ENCODE measurements at places on chromosomes 12 and 14.
A peak's percentile ranks its signal among the peaks of the same experiment; 100 is the strongest.

- no peak for DNase-seq
These were observed 2.0 kb downstream of the ASPG start for GRCh38 chr14:104087505-104087904.

DNA sequence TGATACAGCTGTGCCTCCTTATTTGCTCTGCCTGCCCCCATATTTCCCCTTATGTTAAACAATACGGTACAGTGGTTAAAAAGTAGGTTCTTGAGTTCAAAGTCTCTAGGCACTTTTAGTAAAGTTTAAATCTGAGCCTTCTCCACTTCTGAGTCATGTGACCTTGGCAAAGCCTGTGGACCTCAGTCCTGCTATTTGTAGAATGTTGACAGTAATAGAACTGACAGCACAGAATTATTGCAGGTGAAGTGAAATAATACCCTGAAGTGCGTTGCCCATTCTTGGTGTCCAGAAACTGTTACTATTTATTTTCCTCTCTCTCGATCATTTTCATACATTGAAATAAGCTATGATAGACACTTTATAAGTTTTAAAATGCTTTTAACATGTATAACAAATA lies 499.7 kb downstream of the EGLN3 start:
- no peak for DNase-seq

DNA sequence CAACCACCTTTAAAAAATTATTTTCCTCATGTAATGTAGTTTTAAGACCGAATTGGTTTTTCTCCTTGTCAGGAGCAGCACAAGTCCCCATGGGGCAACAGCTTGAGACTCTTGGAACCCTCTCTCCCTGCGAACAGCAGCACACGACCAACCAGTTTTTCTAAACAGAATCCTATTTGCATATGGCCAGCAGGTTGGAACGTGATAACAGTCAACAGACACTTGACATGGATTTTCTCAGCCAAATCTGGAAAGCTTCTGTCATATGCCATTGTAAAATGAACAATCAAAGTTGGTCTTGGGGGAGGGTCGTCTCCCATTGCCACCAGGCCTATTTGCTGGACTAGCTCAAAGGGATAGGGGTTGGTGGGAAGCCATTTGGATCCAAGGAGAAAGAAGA lies 1915.0 kb upstream of the FLRT2 start:
- no peak for DNase-seq

DNA sequence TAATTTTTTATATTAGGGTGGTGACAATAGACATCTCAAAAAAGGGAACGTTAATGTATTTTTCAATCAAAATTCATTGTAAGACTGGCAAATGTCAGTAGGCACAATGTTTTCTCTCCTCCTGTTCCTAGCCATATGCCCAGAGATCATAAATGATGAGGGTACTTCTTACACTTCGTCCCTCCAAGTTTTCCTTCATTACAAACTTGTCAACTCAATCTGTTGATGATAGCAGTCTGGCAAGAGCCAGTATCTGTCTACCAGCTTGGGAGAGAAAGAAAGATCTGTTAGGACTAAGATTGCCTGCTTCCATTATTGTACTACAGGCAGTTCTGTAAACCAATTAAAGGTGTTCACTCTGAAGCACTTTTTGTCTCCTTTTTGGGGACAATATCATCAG lies 130.9 kb upstream of the DAAM1 start:
- no peak for DNase-seq

GRCh38 chr12:127214186-127214585 lies 1052.8 kb upstream of the TMEM132C start:
- no peak for DNase-seq

GRCh38 chr12:49030714-49031572 lies 12.4 kb upstream of the PRKAG1 start:
- no peak for DNase-seq

DNA sequence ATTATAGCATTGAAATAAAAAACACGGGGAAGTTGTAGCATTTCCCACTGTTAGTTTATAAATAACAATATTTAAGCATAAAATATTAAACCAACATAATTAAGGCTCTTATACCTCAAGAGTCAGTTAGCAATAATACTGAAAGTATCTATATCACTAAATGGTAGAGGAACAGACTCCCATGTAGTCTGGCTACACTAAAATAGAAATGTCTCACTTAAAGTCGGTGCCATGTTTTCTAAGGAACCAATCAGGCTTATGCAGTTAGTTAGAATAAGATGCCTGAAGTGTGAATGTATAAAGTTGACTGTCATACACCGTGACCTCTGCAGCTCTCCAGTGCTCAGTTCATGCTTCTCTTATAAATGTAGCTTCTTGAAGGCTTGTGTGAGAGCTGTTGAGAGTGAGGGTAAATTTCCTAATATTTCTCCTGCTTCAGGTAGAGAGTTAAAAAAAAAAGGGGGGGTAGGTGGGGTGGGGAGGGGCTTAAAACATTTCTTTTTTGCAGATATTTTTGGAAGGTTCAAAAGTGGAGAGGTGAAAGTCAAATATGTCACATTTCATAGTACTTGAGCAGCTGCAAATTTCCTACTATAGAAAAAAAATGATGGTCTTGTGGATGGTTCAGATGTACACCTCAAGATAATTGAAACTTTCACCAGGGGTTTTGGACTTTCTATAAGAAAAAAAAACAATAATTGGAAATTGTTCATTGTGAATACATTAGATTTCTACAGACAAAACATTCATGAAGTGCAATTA lies 64.5 kb downstream of the PTCSC3 start:
- DNase-seq: no peak

GRCh38 chr12:51051787-51052186 lies 3.7 kb downstream of the LETMD1 start:
- no peak for DNase-seq

DNA sequence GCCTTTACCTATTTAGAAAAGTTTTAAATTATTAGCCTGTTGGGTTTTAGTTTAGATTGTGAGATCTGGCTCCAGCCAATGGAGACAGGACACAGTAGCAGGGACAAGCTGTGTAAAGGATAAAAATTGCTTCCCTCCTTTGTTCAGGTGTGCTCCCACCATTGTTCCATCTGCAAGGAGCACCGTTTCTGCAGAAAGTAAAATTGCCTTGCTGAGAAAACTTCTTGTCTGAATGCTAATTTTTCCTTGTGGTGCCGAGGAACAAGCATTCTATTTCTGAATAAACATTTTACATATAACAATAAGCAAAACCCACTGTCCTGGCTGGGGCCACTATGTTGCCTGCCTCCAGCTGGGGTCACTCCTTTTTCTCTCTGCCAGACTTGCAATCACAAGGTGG lies 72.7 kb upstream of the ZFP36L1 start:
- no peak for DNase-seq

- no peak for DNase-seq
These were observed 151.6 kb downstream of the DPF3 start for GRCh38 chr14:72742118-72742837.

- peak; percentile 96 for DNase-seq
These were observed 473.1 kb downstream of the TMEM121 start for GRCh38 chr14:105999361-106000028.

DNA sequence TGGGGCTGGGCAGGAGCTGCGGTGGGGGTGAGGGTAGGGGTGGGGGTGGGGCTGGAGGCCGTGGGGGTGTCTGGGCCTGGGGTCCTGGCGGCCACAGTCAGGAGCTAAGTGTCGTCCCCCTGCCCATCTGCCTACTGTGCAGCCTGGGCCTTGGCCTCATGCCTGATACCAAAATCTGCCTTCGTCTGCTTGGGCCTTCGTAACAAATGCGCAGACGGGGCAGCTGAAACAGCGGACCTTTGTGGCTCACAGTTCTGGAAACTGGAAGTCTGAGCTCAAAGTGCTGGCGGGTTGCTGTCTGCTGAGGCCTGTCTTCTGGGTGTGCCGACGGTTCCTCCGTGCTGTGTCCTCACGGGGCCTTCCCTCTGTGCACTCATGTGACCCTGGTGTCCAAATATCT lies 61.7 kb downstream of the KIF26A start:
- no peak for DNase-seq

DNA sequence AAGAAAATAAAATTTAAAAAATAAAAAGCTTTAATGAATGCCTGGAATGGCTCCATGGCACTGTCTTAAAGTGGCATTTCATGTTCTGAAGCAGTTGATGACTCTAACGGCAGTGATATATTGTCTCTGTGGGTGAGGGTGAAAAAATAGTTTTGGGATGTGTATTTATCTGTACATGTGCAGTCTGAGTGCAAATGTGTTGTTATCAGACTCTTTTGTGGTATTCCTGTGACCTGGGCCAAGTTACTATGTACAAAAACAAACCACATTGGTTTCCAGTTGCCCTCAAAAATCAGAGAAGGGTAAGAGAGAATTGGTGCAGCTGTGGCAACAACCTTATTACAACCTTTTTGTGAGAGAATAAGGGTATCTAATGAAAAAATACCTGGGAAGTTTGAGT lies 81.7 kb upstream of the CCDC91 start:
- DNase-seq: no peak

GRCh38 chr12:59828521-59828920 lies 232.7 kb downstream of the SLC16A7 start:
- DNase-seq: no peak

DNA sequence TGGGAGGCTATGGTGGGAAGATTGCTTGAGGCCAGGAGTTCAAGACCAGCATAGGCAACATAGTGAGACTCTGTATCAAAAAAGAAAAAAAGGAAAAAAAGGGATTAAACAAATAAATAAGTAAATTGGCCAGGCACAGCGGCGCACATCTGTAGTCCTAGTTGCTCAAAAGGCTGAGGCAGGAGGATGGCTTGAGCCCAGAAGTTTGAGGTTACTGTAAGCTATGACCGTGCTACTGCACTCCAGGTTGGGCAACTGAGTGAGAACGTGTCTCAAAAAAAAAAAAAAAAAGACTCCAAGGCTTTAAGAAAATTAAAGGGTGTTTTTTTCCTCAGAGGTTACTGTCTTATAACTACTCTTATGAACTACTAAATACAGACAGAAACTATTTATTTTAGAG lies 11.7 kb downstream of the BEST3 start:
- DNase-seq: no peak

GRCh38 chr12:106867651-106868050 lies 88.1 kb upstream of the TMEM263 start:
- no peak for DNase-seq

GRCh38 chr14:76090616-76091391 lies 60.9 kb upstream of the GPATCH2L start:
- DNase-seq: no peak

- DNase-seq: no peak
These were observed 774 bp upstream of the WDR20 start for GRCh38 chr14:102138961-102139285.

- no peak for DNase-seq
These were observed 317.0 kb downstream of the CEP128 start for GRCh38 chr14:80624581-80624980.

DNA sequence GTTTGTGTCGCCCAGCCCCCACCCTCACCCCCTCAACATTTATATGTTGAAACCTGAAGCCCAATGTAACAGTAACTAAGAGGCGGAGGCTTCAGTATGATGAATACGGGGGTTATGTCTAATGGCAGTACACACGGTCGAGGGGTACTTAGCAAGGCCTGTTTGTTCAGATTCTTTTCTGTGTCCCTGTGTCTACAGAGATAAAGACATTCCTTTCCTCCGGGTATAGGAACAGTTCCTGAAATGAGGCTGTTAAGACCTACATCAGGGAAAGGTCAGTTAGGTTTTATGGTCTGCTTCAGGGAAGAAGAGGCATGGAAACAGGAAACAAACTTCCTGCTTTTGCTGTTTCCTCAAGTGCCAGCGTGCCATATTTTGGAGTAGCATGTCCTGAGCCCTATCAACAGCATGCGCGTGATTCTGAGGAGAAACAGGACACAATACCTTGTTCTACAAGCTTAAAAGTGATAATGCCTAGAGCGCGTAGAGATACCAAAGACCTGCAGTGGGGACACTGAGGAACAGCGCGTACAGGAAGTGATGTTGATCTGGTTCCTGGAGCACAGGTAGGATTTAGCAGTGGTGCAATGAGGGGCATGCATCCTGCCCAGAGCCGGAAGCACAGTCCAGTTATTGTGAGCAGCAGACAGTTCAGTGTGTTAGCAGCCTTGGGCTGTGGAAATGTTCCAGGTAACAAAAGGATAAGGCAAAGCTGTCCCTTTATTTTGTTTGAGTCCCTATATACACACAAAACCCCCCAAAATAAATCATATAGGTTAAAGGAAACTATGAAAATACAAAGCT lies 47.2 kb downstream of the FGD4 start:
- DNase-seq: no peak

GRCh38 chr12:96177013-96177412 lies 17.2 kb upstream of the ELK3 start:
- DNase-seq: peak; percentile 91

GRCh38 chr12:49800421-49801140 lies 27.6 kb downstream of the NCKAP5L start:
- no peak for DNase-seq

GRCh38 chr12:56029666-56030293 lies 8.9 kb downstream of the IKZF4 start:
- peak; percentile 65 for DNase-seq

DNA sequence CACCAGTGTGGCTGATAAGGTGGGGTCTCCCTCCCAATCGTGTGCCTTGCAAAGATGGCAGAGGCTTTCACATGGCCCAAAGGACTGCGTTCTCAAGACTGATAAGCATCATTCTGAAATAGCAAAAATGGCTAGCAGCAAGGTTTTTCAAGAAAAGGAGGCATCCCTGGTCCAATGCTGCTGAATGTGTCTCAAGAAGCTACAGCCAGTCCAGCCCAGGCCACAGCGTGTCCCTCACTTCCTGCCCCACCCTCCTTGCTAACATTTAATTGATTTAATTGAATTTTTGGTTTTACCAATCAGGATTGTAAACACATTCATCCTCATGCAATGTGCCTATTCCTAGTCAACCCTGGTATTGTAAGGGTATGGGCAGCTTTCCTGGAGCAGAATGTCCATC lies 55.9 kb downstream of the C14orf132 start:
- DNase-seq: no peak

GRCh38 chr14:34203251-34203722 lies 252.4 kb upstream of the EGLN3 start:
- DNase-seq: no peak

GRCh38 chr14:88999137-88999536 lies 174.7 kb downstream of the TTC8 start:
- DNase-seq: no peak

GRCh38 chr12:40829738-40830144 lies 137.5 kb downstream of the CNTN1 start:
- DNase-seq: no peak

Measured in activated naive CD4-positive, alpha-beta T cell treated with anti-CD3 and anti-CD28 coated beads for 36 hours (primary cell).